ENCODE measurements at places on chromosomes 2 and 18.

- no peak for DNase-seq
Measured at GRCh38 chr2:101398116-101398821, 11.0 kb upstream of the CREG2 start.

GRCh38 chr2:236195726-236196125, 27.5 kb upstream of the GBX2 start:
- no peak for DNase-seq

DNA sequence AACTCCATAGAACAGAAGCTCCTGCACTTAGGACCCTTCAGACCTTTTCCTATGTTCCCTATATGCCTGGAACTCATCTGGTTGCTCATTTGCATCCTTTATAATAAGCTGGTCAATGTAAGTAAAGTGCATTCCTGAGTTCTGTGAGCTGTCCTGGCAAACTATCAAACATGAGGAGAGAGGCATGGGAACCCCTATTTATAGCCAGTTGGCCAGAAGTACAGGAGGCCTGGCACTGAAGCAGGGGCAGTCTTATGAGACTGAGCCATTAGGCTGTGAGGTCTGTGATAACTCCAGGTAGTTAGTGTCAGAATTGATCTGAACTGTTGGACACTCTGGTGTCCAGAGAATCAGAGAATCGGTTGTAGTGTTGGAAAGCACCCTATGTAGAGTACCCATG, 88.4 kb downstream of the EHD3 start:
- no peak for DNase-seq

- no peak for DNase-seq
Measured at GRCh38 chr18:58697146-58697545, 25.9 kb downstream of the MALT1 start.

- no peak for DNase-seq
Measured at GRCh38 chr18:27008575-27008974, 143.1 kb upstream of the AQP4 start.

GRCh38 chr18:51561821-51562220, 364.3 kb upstream of the MEX3C start:
- no peak for DNase-seq

GRCh38 chr18:49812286-49813068, 856 bp downstream of the ACAA2 start:
- DNase-seq, result no peak

DNA sequence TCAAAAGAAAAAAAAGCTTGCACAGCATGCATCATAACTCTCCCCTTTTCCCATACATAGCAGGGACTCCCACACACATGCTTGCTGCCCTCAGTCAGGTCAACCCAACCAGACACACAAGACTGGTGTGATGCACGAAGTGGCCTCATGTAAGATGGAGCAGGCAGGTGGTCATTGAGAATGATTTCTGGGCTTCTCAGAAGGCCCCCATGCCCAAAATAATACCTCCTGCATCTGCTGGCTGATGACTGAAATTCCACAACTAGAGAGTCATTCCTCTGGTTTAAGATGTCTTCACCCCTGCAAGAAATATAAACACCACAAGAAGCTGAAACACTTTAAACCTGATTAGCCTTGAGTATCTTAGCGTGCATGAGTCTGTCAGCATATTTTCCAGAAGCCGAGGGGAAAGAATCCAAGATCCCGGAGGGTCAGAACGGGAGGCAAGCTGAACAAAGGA, 131.1 kb downstream of the AFF3 start:
- DNase-seq, result no peak

DNA sequence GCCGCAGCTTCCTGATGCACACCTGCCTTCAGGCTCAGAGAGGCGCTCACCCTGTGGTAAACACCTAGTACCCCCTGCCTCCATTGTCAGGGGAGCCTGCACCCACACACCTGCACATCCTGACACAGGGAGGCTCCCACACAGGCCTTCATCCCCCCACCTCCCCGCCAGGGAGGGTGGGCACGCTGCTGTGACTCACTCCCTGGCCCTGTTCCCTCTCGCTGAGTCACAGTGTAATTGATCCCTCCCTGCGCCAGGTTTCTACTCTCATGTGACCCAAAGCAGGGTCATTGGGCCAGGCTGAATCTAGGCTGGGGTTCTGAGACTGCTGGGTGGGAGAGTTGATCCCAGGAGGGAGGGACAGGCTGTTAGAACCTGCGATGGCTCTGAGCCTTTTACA, 8.5 kb upstream of the CELF4 start:
- DNase-seq, result no peak

- no peak for DNase-seq
Measured at GRCh38 chr2:8636041-8636491, 45.8 kb upstream of the ID2 start.

- DNase-seq, result no peak
Measured at GRCh38 chr2:79223539-79223938, 64.0 kb upstream of the REG3A start.

DNA sequence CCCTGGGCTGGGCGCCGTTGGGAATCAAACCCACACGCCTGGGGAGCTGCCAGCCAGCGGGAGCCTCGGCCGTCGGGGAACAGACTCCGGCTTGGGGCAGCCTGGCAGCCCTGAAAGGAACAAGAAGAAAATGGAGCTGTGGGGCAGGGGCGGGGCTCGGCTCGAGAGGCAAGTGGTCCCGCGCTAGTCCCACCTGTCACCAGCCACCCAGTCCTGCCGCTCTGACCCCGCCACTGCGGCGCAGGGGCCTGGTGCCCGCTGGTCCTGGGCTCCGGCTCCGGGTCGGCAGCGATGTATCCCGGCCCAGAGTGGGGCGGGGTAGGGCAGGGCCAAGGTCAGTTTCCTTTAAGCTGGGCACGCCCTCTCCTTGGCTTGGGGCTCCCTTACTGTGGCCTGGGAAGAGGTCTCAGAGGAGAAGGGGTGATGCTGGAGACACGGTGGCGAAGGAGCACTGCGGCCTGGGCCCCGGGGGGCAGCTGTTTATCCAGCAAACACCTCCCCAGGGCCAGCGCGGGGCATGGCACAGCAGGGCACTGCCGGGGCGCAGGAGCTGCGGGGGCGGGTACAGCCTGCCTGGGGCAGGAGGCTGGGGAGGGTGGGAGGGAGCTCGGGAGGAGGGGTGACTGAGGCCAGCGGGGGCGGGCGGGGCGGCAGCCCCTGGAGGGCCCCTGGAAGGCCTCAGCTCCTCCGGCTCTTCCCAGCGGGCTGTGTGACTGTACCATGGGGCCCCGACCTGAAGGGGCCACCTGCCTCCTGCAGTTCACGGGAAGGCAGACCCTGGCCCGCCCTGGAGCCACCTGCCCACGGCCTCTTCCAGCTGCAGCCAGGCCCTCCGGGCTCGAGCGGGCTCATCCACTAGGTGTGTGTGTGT, 15.6 kb downstream of the ODC1 start:
- DNase-seq, result peak; percentile 62

DNA sequence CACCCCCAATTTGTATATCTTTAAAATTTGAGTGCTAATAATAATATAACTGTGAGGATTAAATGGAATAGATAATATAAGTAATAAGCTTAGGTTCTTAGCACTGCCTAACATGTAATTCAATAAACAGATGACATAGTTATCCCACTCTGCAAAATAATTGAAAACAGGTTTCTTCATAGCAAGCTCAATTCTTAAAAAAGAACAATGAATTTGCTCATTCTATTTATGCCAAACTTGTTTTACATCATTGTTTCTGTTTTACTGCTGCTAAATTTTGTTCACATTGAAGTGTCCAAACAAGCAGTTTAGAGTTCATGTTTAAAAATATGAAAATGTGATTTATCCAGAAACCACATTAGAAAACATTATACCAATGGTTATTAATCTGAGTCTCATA, 217.0 kb downstream of the MBD5 start:
- no peak for DNase-seq

DNA sequence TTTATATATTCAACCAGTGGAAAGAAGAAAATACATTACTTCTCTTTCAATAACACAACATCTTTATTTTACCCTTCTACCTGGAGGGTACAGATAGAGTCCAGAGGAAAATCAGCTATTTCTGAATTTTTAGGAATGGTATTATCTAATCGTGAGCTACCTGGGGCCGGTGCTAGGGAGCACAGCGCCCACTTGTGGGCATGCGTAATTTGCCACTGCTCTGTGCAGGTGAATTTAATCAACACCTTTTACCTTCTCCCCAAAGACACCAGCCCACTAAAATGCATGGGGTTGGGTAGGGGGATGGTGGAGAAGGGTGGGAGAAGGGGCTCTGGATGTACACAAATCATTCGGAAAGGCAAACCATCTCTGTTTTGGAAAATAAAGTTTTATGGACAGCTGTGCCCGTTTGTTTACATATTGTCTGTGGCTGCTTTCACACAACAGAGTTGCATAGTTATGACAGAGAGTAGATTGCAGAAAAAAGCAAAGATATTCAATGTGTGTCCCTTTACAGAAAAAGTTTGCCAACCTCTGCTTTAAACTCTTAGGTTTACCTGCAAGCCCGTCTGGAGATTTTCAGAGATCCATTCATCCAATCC, 51.5 kb upstream of the DCC start:
- DNase-seq, result peak; percentile 53

DNA sequence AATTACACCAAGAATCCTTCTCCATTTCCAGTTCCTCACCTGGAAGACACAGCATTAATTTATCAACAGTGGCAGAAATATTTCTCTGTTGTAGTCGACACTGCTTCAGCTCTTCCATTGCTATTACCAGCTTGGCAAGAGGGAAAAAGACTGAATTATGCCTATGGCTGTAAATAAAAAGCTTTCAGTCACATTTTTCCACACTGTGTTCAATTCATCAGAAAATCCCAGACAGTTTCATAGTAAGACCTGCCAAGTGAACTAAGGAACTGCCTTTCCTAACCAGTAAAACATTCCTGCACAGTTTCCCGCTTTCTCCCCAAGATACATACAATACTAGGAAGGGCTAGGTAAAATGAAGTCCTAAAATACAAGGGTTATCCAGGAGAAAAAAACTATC, 94.7 kb downstream of the EXOC6B start:
- DNase-seq, result no peak

DNA sequence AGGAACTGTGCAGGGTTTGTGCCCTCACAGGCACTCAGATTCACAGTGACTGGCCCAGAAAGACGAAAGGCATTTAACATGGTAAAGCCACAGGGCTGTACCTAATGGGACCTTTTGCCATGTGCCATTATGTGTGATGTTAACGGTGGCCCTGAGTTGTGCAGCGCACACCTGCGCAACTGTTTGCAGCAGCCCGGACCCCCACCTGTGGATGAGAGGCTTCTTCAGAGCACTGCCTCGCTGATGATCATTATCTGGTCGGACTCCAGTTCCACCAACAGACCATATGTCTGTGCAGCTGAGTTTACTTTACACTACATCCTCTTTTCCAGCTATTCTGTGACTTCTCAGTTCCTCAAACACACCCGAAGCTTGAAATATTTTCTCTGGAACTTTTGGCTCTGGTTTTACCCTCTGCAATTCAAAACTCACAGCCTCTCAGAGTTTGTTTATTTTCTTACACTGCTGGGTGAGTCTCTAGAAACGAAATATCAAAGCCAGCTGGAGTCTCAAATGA, 35.6 kb upstream of the UBE2F start:
- DNase-seq, result no peak

DNA sequence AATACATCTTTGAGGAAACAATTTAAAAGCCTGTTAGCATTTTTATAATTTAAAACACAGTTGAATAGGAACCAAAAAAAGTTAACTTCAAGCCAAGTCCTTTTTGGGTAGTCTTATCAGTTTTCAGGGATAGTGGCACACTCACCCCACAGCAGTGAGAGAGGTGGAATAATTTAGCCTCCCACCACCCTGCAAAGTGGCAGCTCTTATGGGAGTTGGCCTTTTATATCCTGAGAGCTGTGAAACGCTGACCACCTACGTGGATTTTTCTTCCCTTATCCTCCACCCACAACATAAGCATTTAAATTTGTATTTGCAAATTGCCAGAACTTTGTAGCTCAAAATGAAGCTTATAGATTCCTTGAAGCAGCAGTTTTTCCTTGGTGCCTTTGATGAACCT, 167.1 kb downstream of the MYO1B start:
- no peak for DNase-seq

- no peak for DNase-seq
Measured at GRCh38 chr2:64952511-64953482, 36.4 kb upstream of the SLC1A4 start.

- peak; percentile 87 for DNase-seq
Measured at GRCh38 chr2:172103471-172104272, 972 bp upstream of the DLX2 start.

- no peak for DNase-seq
Measured at GRCh38 chr2:179428649-179429048, 164.0 kb upstream of the SESTD1 start.

DNA sequence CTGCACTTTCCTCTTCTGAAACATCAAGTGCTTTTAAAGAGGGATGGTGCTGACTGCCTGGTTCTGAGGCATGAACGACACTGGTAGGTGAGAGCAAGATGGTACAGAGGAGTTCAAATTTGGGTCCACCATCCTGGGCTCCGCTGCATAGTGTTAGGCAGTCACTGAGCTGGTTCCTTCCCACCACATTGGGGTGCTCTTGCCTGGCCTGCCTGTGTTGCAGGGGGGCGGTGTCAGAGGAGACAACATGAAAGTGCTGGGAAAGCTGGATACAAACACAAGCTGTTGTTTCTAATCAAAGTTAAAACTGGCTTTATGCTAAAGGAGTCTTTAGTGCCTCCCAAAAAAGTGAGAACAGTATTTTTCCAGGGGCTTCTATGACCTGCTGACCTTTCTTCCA, 258.1 kb downstream of the GBX2 start:
- DNase-seq, result no peak

GRCh38 chr2:174176898-174177297, 71.4 kb downstream of the OLA1 start:
- DNase-seq, result no peak

DNA sequence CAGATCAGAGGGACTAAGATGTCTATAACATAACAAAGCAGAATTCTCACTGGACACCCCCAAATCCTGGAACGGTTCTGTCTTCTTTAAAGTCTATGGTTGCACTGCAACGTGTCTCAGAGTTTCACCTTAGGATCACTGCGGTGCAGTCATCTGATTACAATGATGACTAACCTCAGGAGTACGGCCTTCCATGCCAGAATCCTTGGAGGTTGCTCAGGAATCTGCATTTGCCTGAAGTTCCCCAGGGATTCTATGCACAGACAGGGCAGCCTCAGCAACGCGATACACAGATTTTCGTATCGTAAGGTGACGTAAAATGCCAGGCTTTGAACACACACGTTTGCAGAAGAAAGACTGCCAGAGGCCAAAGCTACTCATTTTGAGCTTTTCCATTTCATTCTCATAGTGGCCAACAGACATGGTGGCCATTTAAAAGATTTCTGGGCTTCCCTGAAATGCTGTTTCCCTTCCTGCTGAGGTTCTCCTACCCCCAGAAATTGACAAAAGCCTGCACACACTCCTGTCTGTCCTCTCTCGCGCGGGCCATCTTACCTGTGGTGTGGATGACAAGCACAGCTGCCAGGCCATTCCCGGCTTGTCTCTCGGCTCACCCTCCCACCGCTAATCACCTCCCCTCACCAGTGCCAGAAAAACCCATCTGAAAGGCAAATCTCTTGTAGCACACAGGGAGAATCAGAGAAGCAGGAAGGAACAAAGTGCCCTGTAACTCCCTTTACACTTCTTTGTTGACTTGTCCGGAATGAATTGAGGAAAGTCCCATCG, 148.8 kb downstream of the ACKR3 start:
- no peak for DNase-seq
